A549 treated with Hydrocortisone at 1 μM for 4 hours (cell line): ENCODE measurements at places on chromosomes 7 and 10. TPM values are rescaled to one million over a fixed set of nuclear protein-coding genes. Genes with fewer than 3 reads are reported as not detected.

Gene STAMBPL1
- total RNA-seq = 23.9 to 30.0 TPM (median 26.5 TPM) in 5 replicates

Gene CDCA7L
- total RNA-seq = 15.1 to 20.9 TPM (median 16.0 TPM) in 5 replicates

Gene ERVW-1
- not detected in 5 replicates for total RNA-seq

Gene GRM8
- total RNA-seq = 0.09 to 0.18 TPM in 2 of 5 replicates, not detected in the others

Gene ADIRF
- total RNA-seq = 0.15 to 0.22 TPM in 2 of 5 replicates, not detected in the others

Gene STEAP4
- 0.03 to 0.07 TPM (median 0.05 TPM) in 3 of 5 replicates, not detected in the others for total RNA-seq
